ENCODE measurements at places on chromosomes 3 and 15.

GRCh38 chr15:69059557-69059943 lies 45.1 kb downstream of the NOX5 start:
- DNase-seq, result no peak

- DNase-seq, result no peak
Measured at GRCh38 chr3:35528728-35529127, 110.6 kb upstream of the ARPP21 start.

DNA sequence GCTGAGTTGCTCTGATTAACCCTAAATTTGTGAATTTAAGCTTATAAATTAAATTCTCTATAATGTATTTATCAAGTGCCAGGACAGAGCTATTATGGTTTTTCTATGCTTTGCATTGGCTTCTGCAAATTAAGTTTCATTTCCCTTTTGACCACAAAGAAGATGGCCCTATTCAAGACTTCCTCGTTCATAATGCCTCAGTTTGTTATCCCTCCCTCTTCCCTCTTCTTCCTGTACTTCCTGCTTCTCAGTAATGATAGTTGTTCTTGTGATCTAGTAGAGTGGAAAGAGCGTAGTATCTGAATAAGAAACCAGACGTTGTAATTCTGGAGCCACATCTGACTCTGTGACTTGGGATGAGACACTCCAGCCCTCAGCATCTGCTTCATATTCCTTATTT lies 118.7 kb downstream of the CACNA1D start:
- no peak for DNase-seq

DNA sequence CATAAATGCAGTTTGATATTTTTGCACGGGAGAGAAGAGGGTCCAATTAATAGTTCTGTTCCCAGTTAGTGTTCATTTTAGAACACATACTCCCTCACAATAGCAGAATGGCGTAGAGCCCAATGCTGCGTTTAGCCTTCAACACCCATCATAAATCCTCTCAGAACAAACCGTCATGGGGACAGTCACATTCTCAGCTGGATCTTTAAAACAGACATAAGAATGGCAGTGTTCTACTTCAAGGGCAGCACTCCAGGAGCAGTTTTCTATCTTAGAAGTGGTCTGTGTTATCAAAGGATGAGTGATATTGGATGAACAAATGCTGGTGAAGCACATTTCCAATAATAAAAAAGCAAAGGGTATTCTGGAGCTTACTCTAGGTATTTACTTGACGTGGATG lies 230.5 kb downstream of the PDZRN3 start:
- DNase-seq, result no peak

- DNase-seq, result no peak
Measured at GRCh38 chr3:67614195-67614594, 40.2 kb downstream of the SUCLG2 start.

DNA sequence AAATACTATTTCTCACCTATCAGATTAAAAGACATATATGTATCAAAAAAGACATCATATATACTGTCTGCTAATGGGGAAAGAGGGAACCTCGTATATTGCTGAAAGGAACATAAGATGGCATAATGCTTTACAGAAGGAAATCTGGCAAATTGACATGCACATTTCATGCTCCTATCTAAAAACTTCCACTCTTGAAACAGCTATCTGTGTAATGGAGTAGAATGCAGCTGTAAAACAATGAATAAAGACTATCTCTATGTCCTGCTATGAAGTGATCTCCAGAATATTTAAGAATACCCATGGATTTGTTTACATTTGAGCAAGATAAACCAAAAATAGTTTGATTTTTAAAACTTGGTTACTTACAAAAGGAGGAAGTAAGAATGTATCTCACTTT lies 107.4 kb downstream of the TBL1XR1 start:
- no peak for DNase-seq

DNA sequence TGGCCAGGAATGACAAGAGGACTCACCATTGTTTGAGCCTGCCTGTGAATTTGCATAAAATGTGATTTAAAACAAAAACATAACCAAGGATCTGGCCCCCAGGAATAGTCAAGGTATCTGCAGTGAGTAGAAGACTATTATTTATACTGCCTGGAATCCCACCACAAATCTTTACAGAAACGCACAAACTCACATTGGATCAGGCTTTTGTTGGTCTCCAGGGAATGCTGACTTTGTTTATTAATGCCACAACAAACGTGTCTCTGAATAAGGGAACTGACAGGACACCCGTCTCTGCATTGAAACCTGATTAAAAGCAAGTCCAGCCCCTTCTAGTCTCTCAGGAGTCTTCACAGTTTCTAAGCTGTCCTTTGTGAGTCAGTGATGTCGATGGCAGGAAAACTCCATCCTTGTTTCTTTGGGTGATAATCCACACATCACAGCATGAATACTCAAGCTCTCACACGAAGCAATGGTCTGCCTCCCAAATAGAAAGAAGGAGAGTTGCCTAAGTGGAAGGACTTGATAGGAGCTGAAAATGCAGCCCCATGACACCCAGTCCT lies 37.7 kb downstream of the CLDN18 start:
- DNase-seq, result no peak

DNA sequence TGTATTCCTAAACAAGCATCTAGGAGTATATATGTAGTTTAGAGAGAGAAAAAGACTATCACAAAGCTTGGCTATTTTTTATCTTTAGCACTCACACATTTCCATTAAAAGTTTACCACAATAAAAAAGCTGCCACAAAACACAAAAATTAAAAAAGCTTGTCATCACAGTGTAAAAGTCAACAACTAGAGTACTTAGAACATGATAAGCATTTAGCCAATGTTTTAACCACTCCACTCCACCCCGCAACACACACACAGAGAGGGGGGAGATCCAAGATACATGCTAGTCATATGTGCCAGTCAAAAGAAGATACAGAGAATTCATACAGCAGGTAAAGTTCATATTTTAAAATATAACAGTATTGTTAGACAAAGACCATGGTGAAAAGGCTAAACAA lies 79.7 kb downstream of the STAG1 start:
- no peak for DNase-seq

GRCh38 chr15:56678571-56678970 lies 54.7 kb downstream of the ZNF280D start:
- no peak for DNase-seq

Measured in NCI-H1105 treated with DMSO at 0.1 percent for 48 hours (cell line).